ENCODE measurements at places on chromosomes 5 and 9. TPM values are rescaled to one million over a fixed set of nuclear protein-coding genes. Genes with fewer than 3 reads are reported as not detected.
A peak's percentile ranks its signal among the peaks of the same experiment; 100 is the strongest.

DNA sequence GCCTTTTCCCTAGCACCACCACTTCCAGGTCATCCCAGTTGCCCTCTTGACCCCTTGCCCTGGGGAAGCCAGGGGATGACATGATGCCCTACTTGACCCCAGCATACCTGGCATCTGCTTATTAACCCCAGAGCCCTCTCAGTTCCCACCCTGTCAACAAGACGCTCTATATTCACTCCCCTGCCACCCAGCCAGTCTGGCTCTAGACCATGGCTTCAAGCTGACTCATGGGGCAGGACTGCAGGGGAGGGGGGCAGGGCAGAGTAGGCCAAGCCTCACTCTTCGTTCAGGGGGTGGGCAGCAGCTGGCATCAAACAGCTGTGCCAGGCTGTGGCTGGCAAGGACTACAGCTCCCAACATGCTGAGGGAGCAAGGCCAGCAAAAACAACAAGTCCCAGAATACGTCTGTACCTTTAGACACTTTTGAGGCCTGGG, 5.3 kb downstream of the ATOSB start:
- H3K27me3 ChIP-seq, result no peaks in the 10 kb centered on the region
- no peak overlapping the region for H3K27ac ChIP-seq

DNA sequence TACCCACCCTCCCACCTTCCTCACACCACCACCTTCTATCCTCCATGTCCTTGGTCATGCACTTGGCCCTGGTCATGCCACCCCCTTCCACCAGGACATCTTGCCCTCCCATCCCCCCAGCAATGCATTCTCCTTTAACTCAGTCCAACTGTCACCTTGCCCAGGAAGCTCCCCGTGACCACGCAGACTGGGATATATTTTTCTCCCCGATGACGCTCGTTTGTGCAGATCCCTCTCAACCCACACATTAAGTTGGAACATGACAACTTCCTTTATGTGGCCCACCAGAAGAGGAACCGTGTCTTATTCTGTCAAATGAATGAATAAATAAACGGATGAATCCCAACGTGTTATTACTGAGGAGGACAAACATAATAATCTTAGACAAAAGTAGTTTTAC, 82.8 kb upstream of the TAS2R1 start:
- no peak for DNase-seq
- peaks cover 7% of the 10 kb centered on the region for H3K4me1 ChIP-seq
- no peaks in the 10 kb centered on the region for H3K27me3 ChIP-seq
- no peaks in the 10 kb centered on the region for H3K36me3 ChIP-seq
- H3K4me3 ChIP-seq, result no peak overlapping the region

DNA sequence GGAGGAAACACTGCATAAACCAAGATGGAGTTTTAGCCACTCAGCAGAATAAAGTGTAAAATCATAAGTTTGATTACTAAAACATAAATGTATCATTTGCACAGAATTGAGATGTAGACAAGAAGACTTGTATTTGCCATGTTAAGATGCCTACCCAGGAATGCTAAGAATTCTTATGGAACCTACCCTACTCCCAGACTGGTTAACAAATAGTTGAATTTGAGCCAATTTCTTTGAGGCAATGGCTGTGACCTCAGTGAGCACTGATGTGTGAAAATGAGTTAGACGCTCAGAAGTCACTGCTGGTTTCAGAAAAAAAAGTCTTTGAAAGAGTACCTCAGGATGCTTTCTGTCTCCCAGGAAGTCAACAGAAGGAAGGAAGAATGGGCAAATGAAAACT, 95.6 kb downstream of the ESM1 start:
- H3K36me3 ChIP-seq, result no peaks in the 10 kb centered on the region
- no peaks in the 10 kb centered on the region for H3K27me3 ChIP-seq
- no peak overlapping the region for H3K4me3 ChIP-seq
- H3K4me1 ChIP-seq, result peaks cover 21% of the 10 kb centered on the region
- peak; percentile 33 for DNase-seq

- no peak overlapping the region for H3K27ac ChIP-seq
- H3K27me3 ChIP-seq, result no peaks in the 10 kb centered on the region
Measured at GRCh38 chr9:113164536-113165300, 13.9 kb downstream of the SLC31A2 start.

DNA sequence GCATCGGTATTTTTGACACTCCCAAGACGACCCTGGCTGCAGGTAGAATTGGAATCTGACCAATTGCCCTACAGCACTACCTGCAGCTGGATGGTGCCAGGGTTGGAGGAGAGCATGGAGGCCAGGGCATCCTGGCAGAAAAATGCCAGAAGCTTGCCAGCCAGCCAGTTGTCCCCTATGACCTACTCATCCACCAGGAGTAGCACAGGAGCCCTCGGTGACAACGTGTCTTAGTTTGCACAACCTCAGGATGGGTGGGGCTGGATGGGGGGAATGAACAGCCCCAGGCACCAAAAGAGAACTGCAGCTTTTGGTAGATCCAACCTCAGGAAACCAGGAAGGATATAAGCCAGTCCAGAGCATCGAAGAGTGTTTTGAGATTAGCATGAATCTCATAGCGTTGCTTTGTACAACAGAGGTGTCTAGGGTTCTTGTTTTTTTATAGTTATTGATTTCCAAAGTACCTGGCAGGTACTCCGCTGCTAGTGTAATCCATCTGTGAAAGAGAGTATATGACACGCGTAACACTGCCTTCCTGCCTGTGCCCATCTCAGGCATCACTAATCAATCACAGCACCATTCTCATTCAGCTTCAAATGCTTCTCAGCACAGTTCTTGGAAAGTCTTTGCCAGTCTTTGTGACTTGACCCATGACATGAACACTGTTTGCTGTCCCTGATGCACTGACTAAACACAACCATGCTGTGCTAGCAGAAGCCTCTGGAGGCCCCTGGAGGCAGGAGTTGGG, 36.7 kb upstream of the ASS1 start:
- H3K27me3 ChIP-seq, result no peaks in the 10 kb centered on the region
- no peak overlapping the region for H3K27ac ChIP-seq
- no peaks in the 10 kb centered on the region for H3K36me3 ChIP-seq
- no peak overlapping the region for H3K4me3 ChIP-seq
- no peak for DNase-seq

GRCh38 chr5:56735849-56736641, 79.3 kb upstream of the MAP3K1 start:
- H3K4me3 ChIP-seq, result peak overlapping the region; percentile 22
- peak; percentile 85 for DNase-seq
- peak overlapping the region; percentile 94 for H3K27ac ChIP-seq
- H3K36me3 ChIP-seq, result no peaks in the 10 kb centered on the region
- no peaks in the 10 kb centered on the region for H3K27me3 ChIP-seq

GRCh38 chr9:87567001-87567400, 69.3 kb downstream of the DAPK1 start:
- H3K27ac ChIP-seq, result no peak overlapping the region
- H3K27me3 ChIP-seq, result no peaks in the 10 kb centered on the region
- no peaks in the 10 kb centered on the region for H3K36me3 ChIP-seq
- H3K4me1 ChIP-seq, result no peaks in the 10 kb centered on the region
- no peak for DNase-seq
- no peak overlapping the region for H3K4me3 ChIP-seq

DNA sequence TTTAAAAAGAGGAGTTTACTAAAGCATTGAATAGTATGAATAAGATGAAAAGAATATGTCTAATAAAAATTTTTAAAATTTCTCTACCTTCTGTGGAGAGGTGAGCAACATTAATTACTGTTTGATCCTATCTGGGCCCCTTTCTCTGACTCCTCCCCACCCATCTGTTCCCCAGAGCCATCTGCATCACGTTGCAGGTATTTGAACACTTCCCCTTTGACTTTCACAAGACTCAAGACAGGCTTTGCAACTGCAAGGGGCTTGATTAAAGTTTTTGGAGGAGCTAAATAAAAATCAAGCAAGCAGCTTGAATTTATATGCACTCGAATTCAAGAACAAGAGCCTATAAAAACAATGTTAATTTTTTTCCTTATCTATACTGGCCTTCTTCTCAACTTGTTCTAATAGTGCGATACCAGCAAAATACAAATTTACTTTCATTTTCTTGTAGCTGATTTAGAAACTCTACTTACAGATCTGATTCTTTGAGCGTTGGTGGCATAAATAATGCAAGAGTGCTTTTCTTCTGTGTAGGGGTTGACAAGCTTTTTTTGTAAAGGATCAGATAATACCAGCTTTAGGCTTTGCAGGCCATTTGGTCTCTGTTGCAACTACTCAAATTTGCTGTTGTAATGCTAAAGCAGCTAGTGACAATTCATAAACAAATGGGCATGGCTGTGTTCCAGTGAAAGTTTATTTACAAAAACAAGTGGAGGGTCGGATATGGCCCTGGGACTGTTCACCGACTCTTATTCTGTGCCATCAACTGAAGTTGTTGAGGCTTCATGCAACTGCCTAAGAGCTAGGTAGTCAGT, 21.2 kb downstream of the TXNDC8 start:
- H3K4me1 ChIP-seq, result peaks cover 7% of the 10 kb centered on the region
- H3K36me3 ChIP-seq, result no peaks in the 10 kb centered on the region
- no peak overlapping the region for H3K27ac ChIP-seq
- DNase-seq, result peak; percentile 62
- H3K27me3 ChIP-seq, result no peaks in the 10 kb centered on the region

DNA sequence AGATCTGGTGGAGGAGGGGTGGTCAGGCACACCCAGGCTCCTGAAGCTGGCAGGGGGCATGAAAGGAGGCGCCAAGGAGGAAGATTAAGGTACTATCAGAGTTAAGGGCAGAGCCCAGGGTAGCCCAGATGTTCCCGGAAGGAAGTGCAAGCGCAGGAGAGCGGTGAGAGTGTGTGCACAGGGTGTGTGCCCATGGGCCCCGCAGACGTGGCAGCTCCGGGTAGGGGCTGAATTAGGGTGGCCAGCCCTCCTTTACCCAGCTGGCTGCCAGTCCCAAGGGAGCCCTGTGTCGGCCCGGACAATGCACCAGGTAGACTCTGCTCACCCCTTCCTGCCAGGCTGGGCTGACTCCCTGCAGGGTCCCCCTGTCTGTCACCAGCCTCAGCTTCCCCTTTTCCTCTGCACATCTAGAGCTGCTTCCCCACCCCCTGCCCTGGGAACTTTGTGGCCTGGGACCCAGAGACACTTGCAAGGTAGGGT, at the start of gene SMIM33:
SMIM33 (plus strand) TSS at position 184 of the 480 bp plus-strand sequence; CDS start at position 302, 118 bp downstream.
- no peak within 1 kb of the TSS for H3K27ac ChIP-seq
- no peak for DNase-seq
- H3K36me3 ChIP-seq, result no peaks in the 10 kb centered on the region
- no peak within 1 kb of the TSS for H3K4me3 ChIP-seq

DNA sequence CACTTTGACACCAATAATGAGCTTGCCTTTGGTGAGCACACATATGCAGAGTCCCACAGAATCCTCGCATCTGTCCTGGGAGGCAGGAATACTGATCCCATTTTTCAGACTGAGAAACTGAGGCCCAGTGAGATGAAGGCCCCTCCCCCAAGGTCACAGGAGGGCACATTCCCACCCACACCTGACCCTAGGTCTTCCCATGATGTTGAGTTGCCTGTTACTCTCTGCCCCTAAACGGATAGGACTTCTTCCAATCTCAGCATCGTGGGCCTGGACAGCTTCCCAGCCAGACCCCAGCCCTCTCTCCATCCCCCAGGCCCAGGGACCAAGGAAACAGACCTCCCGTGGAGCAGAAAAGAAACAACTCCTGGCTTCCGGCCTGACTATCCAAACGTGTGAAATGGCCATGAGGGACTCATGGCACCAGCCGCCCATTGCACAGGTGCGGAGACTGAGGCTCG, 877 bp downstream of the SH3GLB2 start:
- peak overlapping the region; percentile 94 for H3K4me3 ChIP-seq
- H3K27ac ChIP-seq, result peak overlapping the region; percentile 49
- DNase-seq, result peak; percentile 72

- no peaks in the 10 kb centered on the region for H3K36me3 ChIP-seq
- no peaks in the 10 kb centered on the region for H3K4me1 ChIP-seq
- no peaks in the 10 kb centered on the region for H3K27me3 ChIP-seq
- H3K4me3 ChIP-seq, result no peak overlapping the region
Measured at GRCh38 chr9:90060256-90060655, 455.4 kb downstream of the GADD45G start.

GRCh38 chr9:1916655-1917054, 98.5 kb upstream of the SMARCA2 start:
- H3K27me3 ChIP-seq, result no peaks in the 10 kb centered on the region
- no peaks in the 10 kb centered on the region for H3K36me3 ChIP-seq
- no peak overlapping the region for H3K27ac ChIP-seq
- no peaks in the 10 kb centered on the region for H3K4me1 ChIP-seq
- no peak for DNase-seq
- H3K4me3 ChIP-seq, result no peak overlapping the region

- H3K27me3 ChIP-seq, result no peaks in the 10 kb centered on the region
- H3K4me1 ChIP-seq, result peaks cover 6% of the 10 kb centered on the region
- DNase-seq, result peak; percentile 91
- H3K27ac ChIP-seq, result no peak overlapping the region
- peak overlapping the region; percentile 27 for H3K4me3 ChIP-seq
- H3K36me3 ChIP-seq, result no peaks in the 10 kb centered on the region
Measured at GRCh38 chr5:95781101-95781583, 41.4 kb downstream of the GLRX start.

DNA sequence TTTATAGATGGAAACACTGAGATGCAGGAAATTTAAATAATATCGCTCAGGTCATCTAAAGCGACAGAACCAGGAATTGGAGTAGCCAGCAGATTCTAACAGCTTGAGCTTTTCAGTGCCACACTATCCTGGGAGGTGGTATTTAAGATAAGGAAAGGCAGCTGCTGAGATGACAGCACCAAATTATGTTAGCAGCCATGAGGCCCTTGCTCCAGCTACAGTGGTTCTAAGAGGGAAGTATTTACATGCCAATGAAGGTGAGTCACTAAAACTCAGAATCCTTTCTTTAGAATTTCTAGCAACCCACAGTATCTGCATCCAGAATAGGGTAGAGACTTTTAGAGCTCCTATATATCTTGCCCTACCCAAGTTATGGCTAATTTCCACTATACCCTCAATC, 127.0 kb upstream of the VLDLR start:
- H3K4me1 ChIP-seq, result peaks cover 73% of the 10 kb centered on the region
- H3K4me3 ChIP-seq, result no peak overlapping the region
- no peaks in the 10 kb centered on the region for H3K36me3 ChIP-seq
- peak overlapping the region; percentile 97 for H3K27ac ChIP-seq
- H3K27me3 ChIP-seq, result no peaks in the 10 kb centered on the region
- DNase-seq, result peak; percentile 59

GRCh38 chr9:122816163-122816867, 12.1 kb downstream of the PDCL start:
- DNase-seq, result no peak
- H3K27me3 ChIP-seq, result no peaks in the 10 kb centered on the region
- H3K27ac ChIP-seq, result no peak overlapping the region
- peaks cover 18% of the 10 kb centered on the region for H3K4me1 ChIP-seq
- H3K4me3 ChIP-seq, result no peak overlapping the region

GRCh38 chr9:110918316-110919049, 119.8 kb downstream of the LPAR1 start:
- no peaks in the 10 kb centered on the region for H3K27me3 ChIP-seq
- no peak for DNase-seq
- no peak overlapping the region for H3K27ac ChIP-seq

Gene SLC2A6
- 32.0 TPM for total RNA-seq

Gene SHOC1
- total RNA-seq, result not detected

Gene PAX5
- total RNA-seq, result 88.9 TPM

Gene TMEM171
- total RNA-seq, result not detected

Gene BRINP1
- not detected for total RNA-seq

Gene SPATA31D4
- total RNA-seq, result not detected

Gene ADAMTSL2
- not detected for total RNA-seq
